SK-N-SH treated with all-trans-retinoic acid at 6 μM for 48 hours (cell line): ENCODE measurements at places on chromosomes 1 and 21.
A peak's percentile ranks its signal among the peaks of the same experiment; 100 is the strongest.

- ATAC-seq: no peak
These were observed 49.5 kb downstream of the SETD4 start for GRCh38 chr21:36010801-36011200.

GRCh38 chr21:25639551-25640201 is 618 bp downstream of the JAM2 start:
- peak; percentile 91 for ATAC-seq

DNA sequence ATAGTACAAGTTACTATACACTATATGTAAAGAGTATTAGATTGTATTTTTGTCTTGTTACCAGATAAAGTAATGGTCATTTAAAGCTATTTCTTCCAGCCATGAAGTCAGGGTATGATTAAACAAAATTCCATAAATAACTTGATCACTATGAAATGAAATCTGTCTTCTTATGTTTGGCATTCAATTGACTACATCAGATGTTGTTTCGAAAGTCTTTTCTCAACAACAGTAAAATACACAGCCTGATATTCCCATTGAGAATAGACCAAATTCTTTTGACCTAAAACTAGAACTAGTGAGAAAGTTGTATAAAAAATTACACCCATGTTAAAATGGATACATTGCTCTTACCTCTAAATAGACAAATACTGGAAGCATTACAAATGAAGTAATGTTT is 134.6 kb upstream of the ADAMTS5 start:
- no peak for ATAC-seq

DNA sequence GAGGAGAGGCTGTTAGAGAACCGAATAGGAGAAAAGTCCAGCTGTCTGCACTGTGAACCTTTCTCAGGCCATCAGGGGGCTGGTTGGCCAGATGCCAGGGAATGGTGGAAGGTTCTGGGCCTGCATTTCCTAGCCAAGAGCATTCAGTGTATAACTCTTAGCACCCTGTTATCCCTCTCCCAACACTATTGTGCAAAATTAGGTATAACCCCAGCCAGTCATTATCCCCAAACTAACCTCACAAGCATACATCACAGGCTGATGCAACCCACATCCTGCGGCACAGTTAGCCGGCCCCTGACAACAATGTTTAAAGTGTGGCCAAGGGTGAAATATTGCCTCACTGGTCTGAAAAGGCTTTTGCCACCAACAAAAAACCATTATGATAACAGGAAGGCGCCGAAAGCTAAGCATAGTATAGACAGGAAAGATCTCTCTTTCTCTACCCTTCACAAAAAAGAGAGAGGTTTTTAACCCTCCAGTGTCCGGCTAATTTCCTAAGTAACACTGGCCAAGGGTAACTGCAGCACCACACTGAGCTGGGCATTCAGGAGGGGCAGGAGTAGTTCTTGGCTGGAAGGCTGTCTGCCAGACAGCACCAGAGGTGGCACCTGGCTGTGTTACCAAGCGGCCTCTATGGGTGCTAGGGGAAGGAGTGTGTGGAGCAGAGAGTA is 77.3 kb upstream of the BCAR3 start:
- ATAC-seq: no peak

DNA sequence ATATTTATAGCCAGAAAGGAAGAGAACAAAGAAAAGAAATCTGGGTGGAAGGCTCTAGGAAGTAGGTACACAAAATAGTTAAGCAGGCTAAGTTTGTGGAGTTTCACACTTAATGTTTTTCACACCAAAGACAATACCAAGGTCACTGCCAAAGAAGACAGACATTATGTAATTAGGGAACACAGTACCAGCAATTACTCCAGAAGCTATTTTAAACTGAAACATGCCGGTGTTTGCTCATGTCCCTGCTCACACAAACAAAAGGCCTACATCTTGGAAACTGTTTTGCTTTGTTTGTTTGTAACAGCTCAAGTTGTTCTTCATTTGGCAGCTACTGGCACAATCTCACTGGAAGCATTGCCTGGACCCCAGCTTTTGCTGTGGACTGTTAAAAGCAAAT is 88.5 kb upstream of the DAB1 start:
- no peak for ATAC-seq
